T-helper 17 cell (primary cell): ENCODE measurements at places on chromosomes 2 and 18.
A peak's percentile ranks its signal among the peaks of the same experiment; 100 is the strongest.

DNA sequence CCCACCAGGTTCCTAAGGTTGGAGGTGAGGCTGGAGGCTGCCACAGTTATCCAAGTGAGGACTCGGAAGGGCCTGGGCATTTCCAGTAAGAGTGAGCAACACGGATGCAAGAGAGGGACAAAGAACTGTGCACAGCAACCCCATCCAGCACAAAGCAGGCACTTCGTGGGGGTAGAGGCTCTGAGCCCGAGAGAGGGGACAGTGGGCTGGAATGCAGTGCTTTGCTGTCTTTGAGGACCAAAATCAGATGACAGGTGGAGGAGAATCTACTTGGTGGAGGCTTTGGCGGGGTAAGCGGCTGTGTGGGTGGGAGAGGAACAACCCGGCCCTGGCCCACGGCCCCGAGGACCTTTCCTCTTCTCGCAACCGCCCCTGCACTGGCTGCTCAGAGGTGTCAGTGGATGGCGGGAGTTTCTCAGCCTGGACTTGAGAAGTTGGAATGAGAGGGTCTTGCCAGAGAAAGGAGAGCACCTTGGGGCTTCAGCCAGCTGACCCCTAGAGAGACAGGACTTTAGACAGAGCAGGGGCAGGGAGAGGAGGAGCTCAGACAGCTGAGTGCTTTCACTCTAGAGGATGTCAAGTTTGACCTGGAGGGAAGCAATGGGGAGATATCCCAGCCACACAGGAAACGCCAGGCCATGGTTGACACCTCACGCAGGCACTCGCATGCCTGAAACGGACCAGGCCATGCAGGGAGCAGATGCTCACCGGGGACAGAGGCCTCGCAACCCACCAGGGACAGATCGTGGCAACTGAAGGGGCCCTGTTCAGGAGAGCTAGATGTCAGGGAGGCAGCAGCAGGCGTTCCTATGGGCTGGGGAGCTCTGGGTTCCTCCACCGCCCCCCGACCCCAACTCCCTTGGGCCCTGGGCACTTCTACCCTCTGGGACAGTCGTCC lies 11.6 kb downstream of the RAMP1 start:
- DNase-seq = no peak
- peaks cover 17% of the 10 kb centered on the region for H3K4me1 ChIP-seq
- peaks cover 45% of the 10 kb centered on the region for H3K27me3 ChIP-seq
- H3K4me3 ChIP-seq = no peak overlapping the region

DNA sequence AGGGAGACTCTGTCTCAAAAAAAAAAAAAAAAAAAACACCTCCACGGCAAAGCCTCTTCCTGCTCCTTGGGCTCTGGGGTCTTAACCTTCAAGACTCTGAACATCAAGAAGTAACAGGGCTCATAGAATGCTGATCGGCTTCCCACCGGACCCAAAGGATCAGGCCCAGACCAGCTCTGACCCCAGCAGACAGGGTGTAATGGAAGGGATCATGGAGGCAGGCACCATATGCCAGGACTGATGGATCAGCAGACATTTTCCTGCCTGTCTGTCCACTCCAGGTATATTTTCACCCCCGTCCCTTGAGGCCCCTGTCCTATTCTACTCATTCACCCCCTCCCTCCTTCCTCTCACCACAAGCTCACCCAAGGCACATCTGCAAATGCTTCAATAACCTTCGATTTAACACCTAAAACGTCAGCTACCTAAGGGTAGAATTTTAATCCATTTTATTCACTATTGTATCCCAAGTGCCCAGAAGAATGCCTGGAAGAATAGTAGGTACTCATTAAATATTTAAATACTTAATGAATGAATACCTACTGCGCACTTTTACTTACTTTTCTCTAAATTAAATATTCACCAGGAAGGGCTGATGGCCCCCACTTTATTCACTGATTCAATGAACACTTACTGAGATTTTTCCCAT lies 4.6 kb upstream of the SPEG start:
- H3K27ac ChIP-seq = no peak overlapping the region
- no peak overlapping the region for H3K4me3 ChIP-seq
- peaks cover 4% of the 10 kb centered on the region for H3K4me1 ChIP-seq
- H3K36me3 ChIP-seq = peaks cover 4% of the 10 kb centered on the region

DNA sequence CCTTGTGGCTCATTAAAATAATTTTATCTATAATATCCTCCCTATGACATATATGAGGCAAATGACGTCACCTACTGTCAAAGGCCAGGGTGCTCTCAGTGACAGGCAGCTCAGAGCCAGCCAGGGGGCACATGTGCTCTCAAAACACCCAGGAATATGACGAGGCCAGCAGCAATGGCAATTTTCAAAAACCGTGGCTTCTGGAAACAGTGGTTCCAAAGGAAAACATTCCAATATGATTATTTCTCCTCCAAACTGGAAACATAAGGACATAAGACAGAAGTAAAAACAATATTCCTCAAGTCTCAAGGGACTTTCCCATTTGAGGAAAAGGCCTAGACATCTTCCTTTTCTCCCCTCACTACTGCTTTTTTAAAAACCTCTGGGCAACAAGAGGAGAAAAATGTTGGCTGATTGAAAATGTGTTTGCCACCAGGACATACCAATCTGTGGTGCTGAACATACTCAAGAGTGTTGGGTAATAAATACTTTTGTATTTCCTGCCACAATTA lies 40.8 kb downstream of the RNF152 start:
- no peak overlapping the region for H3K4me3 ChIP-seq
- no peak for DNase-seq
- H3K27ac ChIP-seq = no peak overlapping the region
- no peaks in the 10 kb centered on the region for H3K4me1 ChIP-seq

GRCh38 chr2:62724106-62724505 lies 18.6 kb downstream of the EHBP1 start:
- peaks cover 15% of the 10 kb centered on the region for H3K4me1 ChIP-seq
- no peaks in the 10 kb centered on the region for H3K27me3 ChIP-seq
- DNase-seq = no peak
- H3K36me3 ChIP-seq = no peaks in the 10 kb centered on the region
- H3K4me3 ChIP-seq = no peak overlapping the region

DNA sequence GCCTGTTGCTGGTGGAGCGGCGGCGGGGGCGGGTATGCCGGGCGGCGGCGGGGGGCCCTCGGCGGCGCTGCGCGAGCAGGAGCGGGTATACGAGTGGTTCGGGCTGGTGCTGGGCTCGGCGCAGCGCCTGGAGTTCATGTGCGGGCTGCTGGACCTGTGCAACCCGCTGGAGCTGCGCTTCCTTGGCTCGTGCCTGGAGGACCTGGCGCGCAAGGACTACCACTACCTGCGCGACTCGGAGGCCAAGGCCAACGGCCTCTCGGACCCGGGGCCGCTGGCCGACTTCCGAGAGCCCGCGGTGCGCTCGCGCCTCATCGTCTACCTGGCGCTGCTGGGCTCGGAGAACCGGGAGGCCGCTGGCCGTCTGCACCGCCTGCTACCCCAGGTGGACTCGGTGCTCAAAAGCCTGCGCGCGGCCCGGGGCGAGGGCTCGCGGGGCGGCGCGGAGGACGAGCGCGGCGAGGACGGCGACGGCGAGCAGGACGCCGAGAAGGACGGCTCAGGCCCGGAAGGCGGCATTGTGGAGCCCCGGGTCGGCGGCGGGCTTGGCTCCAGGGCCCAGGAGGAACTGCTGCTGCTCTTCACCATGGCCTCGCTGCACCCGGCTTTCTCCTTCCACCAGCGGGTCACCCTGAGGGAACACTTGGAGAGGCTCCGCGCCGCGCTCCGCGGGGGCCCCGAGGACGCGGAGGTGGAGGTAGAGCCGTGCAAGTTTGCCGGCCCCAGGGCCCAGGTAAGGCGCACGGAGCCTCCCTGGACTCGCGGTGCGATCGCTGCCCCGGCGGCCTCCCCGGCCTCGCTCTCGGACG lies 1.0 kb downstream of the ZCCHC2 start:
- peak overlapping the region; percentile 94 for H3K4me3 ChIP-seq
- H3K27ac ChIP-seq = peak overlapping the region; percentile 94
- H3K27me3 ChIP-seq = no peaks in the 10 kb centered on the region

GRCh38 chr2:126643431-126643830 lies 12.5 kb upstream of the GYPC start:
- H3K4me1 ChIP-seq = peaks cover 5% of the 10 kb centered on the region
- no peaks in the 10 kb centered on the region for H3K27me3 ChIP-seq

DNA sequence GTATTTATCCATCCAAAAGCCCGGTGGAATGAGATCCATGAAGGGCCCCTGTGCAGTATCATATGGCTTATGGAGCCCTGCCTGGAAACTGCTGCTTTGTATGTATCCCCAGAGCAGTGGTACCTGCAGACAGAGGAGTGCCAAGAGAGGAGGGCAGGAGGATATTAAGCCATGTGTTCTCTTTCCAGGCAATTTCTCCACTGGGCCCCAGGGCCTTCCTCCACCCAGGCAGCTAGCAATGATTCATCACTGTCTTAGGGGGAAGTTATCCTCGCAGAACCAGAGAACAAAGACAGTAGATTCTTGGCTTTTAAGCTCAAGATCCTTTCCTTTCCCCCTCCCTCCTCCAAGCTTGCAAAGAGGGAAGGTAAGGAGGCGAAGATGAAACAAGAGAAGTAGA lies 98.1 kb downstream of the LRRC30 start:
- H3K4me1 ChIP-seq = no peaks in the 10 kb centered on the region
- DNase-seq = no peak
- no peaks in the 10 kb centered on the region for H3K36me3 ChIP-seq

- peaks cover 12% of the 10 kb centered on the region for H3K36me3 ChIP-seq
- no peak for DNase-seq
- no peak overlapping the region for H3K27ac ChIP-seq
- peaks cover 73% of the 10 kb centered on the region for H3K27me3 ChIP-seq
- peak overlapping the region; percentile 71 for H3K4me3 ChIP-seq
- H3K4me1 ChIP-seq = peaks cover 12% of the 10 kb centered on the region
Measured at GRCh38 chr2:44937688-44938240, 3.7 kb upstream of the SIX3 start.

DNA sequence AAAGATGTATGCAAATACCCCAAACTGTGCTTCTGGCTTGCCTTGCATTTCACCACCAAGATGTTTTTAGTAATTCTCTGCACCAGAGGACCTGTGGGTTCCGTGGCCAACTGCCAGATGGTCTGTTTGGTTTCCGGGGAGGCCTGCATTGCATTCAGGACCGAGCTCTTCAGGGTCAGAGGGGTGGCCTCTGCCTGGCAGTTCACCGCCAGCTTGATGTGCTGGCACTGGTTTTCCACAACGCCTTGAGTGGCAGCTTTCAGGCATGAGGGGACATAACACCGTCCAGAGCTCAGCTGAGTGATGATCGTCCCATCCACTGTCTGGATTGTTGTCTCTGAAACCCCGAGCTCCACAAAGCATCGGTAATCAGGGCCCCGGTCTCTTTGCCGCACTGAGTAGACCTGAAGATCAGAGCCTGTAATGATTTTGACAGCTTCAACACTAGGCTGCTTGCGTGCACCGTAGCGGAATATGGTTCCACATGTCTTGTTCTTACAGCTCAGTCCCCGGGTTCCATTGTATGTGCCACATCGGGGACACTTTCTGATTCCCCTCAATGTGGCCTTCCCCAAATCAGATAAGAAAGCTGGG lies 9.4 kb downstream of the C2orf42 start:
- DNase-seq = no peak
- no peak overlapping the region for H3K27ac ChIP-seq
- no peaks in the 10 kb centered on the region for H3K27me3 ChIP-seq
- no peaks in the 10 kb centered on the region for H3K4me1 ChIP-seq
- no peaks in the 10 kb centered on the region for H3K36me3 ChIP-seq

GRCh38 chr18:28032177-28032576 lies 144.8 kb downstream of the CDH2 start:
- no peak overlapping the region for H3K27ac ChIP-seq
- H3K27me3 ChIP-seq = no peaks in the 10 kb centered on the region
- no peak overlapping the region for H3K4me3 ChIP-seq
- H3K4me1 ChIP-seq = no peaks in the 10 kb centered on the region
- DNase-seq = no peak

DNA sequence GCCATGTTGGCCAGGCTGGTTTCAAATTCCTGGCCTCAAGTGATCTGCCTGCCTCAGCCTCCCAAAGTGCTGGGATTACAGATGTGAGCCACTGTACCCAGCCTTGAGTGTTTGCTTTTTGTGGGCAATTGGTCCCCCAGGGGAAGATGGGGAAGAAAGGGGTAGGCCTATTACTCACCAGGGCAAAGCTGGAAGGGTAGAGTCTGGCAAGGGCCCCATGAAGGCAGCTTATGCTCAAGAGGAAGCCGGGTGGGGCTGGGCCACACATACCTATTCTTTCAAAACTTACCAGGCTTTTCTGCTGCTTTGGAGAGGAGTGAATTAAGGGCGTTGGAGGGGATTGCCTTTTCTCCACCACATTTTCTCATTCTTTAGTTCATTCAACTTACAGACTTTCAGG lies 24.5 kb upstream of the CD28 start:
- no peak overlapping the region for H3K27ac ChIP-seq
- no peak overlapping the region for H3K4me3 ChIP-seq
- H3K4me1 ChIP-seq = peaks cover 9% of the 10 kb centered on the region

- no peak for DNase-seq
- H3K4me1 ChIP-seq = peaks cover 7% of the 10 kb centered on the region
- no peak overlapping the region for H3K4me3 ChIP-seq
- no peak overlapping the region for H3K27ac ChIP-seq
- H3K27me3 ChIP-seq = no peaks in the 10 kb centered on the region
Measured at GRCh38 chr2:190554357-190555006, 20.0 kb upstream of the NEMP2 start.

DNA sequence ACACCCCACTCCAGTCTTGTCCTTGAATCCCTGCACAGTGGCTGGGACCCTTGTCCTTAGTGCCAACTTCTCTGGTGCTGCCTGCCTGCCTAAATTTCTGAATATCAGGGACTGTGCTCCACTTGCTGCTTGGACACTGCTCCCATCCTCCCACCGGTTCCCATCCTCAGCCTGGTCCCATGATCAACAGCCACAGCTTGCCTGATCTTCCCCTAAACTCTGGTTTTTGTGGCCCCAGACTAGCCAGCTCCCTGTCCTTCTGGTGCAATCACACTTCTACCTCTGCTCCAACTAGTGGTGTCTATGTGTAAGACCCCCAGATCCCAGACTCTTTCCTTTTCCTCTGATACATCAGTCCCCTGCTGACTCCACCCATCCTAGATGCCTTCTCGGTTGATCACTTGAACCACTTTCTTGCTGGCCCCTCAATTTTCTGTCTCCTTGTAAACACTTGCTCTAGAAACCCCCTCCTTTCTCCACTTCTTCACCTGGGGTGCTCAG lies 37.2 kb upstream of the POLE4 start:
- DNase-seq = no peak
- H3K27ac ChIP-seq = peak overlapping the region; percentile 11
- H3K27me3 ChIP-seq = peaks cover 40% of the 10 kb centered on the region
- no peak overlapping the region for H3K4me3 ChIP-seq
- peaks cover 9% of the 10 kb centered on the region for H3K36me3 ChIP-seq

DNA sequence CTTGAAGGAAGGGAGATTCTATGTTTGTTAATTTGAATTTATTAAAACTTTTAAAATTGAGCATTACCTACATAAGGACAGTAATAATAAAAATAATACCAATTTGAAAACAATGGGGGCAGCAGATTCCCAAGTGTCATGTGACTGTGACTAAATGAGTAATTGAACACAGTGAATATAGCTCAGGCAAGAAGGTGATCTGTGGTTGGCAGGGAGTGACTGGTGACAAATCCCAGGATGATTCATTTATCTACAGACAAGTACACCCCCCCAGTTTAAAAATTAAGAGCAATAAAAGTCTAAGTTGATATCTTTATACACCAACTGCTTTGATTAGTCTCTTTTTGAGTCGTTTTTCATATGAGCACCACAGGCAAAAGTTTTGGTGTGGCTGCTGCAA lies 299.5 kb downstream of the ARHGAP15 start:
- no peaks in the 10 kb centered on the region for H3K27me3 ChIP-seq
- peaks cover 43% of the 10 kb centered on the region for H3K4me1 ChIP-seq
- H3K36me3 ChIP-seq = peaks cover 5% of the 10 kb centered on the region
- peak overlapping the region; percentile 51 for H3K27ac ChIP-seq
